Stimulated activated CD4-positive, alpha-beta T cell treated with anti-CD3 and anti-CD28 coated beads, TNF-alpha, amount 100 ng/mL, for 24 hours (primary cell): ENCODE measurements at places on chromosomes 5 and 9.

GRCh38 chr5:109318455-109319108 lies 91.2 kb downstream of the PJA2 start:
- DNase-seq, result no peak

- DNase-seq, result no peak
Measured at GRCh38 chr9:136231478-136232297, 13.9 kb downstream of the QSOX2 start.

DNA sequence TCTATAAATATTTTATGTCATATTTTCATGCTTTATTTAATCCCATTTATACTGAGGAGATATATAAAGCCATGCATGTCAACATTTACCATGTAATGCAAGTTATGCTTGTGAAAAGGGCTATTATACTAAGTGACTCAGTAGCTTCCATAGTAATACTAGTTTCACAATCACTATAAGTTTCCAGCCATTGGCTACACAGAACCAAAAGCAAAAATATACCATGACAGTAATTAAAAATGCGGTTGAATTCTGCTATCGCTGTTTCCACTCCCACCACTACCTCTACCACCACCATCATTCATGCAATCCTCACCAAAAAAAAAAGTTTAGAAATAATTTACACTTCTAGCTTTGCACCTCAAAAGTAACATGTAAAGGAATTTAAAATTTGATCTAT lies 60.2 kb downstream of the MLLT3 start:
- no peak for DNase-seq

DNA sequence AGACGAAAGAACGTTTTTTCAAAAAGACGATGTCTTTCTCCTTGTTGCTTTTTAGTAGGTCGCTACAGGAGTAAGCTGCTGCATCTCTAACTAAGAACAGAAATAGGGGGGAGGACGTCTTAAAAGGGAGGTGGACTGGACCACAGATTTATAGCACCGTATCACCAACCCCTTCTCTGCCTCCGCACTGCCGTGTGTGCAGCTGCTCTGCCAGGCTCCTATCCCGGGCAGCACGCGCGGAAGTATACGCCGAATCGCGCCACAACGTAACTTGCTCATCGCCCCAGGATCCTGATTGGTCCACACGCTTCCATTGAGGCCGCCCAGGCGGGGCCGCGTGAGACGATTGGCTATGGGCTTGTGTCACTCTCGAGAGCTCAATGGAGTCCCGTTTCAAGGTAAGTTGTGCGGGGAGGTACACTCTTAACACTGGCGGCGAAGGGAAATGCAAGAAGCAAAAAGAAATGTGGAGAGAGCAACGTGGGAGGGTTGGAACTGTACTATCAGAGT lies at the start of gene ELAVL2:
Gene ELAVL2, minus strand, starts transcription at position 121 of the 510 bp plus-strand sequence. CDS start 64,006 bp downstream, outside the sequence.
- DNase-seq, result peak; percentile 29

GRCh38 chr5:172931001-172931536 lies 28.2 kb upstream of the RPL26L1 start:
- DNase-seq, result no peak

GRCh38 chr5:65577141-65577540 lies 14.0 kb downstream of the PPWD1 start:
- no peak for DNase-seq
